Activated naive CD4-positive, alpha-beta T cell treated with anti-CD3 and anti-CD28 coated beads, Interleukin-2, amount 50 U/mL, for 72 hours (primary cell): ENCODE measurements at places on chromosomes 1 and 21.

DNA sequence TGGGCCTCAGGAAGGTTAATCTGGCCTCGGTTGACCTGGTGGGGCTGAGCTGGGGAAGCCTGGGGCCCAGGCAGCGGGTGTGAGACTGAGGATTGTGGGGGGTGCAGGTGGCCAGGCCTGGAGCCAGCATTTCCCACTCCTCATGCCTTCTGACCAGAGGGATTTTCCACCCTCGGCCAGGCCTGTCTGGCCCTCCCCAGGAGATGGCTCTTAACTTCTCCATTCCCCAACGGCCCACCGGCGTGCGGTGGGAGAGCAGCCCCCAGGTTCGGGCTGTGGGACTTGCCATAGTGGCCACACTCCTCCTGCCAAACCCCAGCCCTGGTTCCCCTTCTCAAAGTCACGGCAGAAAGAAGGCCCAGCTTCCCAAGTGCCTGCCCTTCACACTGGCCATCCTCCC lies 126.5 kb upstream of the RUNX3 start:
- DNase-seq = no peak

GRCh38 chr21:27408826-27409225 lies 441.9 kb upstream of the ADAMTS5 start:
- no peak for DNase-seq

- no peak for DNase-seq
Measured at GRCh38 chr21:27647401-27647800, 680.5 kb upstream of the ADAMTS5 start.

DNA sequence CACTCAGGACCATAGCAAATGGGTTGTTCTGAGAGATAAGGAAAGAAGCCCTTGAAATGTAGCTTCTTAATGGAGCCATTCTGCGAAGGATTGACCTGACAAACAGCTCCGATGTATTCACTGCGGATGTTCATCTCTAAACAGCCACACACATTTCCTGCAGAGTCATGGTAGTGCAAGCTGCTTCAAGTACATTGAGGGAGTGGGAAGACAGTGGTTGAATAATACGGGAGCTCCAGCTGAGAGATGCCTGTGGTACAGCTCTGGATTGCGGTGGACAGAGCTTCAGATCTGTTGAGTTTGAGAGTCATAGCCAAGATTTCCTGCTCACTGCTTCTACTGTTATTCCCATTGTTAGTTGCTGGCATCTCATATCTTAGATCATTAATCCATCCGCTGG lies 86.6 kb downstream of the ZBTB18 start:
- no peak for DNase-seq

DNA sequence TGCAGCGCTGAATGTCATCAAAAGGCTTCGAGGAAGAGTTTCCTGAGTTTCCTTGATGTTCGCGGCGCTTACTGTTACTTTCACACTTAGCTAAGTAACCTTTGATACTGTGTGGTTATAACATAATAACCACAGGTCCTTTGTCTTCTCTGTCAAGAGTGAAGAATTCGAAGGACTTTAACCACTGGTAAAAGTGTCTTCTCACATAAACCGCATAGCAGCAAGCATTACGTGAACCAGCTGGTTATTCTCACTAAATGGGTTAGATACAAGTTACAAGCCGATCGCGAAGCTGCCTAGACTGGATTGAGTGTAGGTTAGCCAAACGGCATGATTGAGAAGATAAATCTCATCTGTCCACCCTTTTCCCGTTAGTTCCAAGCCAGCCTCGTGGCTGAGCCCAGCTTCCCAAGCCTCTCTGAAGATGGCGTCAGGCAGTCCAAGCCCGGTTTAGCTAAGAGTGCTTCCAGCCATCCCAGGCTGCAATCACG lies 18.3 kb upstream of the IFNGR2 start:
- peak; percentile 33 for DNase-seq

GRCh38 chr1:207414606-207415108 lies 39.5 kb upstream of the CR2 start:
- DNase-seq = no peak

- DNase-seq = peak; percentile 83
Measured at GRCh38 chr1:7940745-7941436, at the start of gene TNFRSF9. TNFRSF9 (minus strand) TSS chr1:7940839; CDS start chr1:7939994, 845 bp downstream.

GRCh38 chr1:19577036-19577435 lies 67.1 kb upstream of the NBL1 start:
- no peak for DNase-seq

DNA sequence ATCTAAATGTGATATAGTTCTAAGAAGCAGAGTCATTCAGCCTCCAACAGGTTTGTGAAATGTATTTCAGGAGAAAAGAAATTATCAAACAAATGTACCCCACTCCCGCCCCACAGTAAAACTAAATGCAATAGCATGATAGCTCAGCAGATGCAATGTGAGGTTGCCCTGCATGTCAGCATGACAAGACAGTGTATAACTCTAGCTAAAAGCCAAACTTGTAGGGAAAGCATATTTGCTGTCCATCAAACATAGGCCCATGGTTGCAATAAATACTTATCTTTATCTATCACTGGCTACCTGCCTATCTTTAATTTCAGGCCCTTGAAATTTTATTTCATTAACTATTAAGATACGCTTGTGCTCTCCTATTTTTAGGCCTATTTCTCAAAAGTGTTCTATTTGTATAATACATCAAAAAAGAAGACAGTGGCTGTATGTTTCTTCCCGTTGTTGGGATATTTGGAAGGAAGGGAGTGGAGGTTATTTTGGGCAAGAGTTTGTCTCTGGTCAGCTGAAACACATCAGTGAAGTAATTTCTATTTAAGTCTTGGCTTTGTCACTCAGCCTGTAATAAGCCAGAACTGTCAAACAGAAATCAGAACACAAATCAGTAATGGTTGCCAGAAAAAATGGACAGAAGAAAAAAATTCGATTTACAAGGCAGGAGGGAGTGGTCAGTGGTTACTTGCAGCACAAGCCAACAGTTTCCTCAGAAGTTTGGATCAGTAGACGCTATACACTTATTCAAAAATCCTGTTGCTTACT lies 307.4 kb upstream of the ADGRL2 start:
- no peak for DNase-seq

GRCh38 chr1:65255656-65256050 lies 53.7 kb upstream of the DNAJC6 start:
- no peak for DNase-seq
